ENCODE measurements at places on chromosomes 11 and 22.
A peak's percentile ranks its signal among the peaks of the same experiment; 100 is the strongest.

DNA sequence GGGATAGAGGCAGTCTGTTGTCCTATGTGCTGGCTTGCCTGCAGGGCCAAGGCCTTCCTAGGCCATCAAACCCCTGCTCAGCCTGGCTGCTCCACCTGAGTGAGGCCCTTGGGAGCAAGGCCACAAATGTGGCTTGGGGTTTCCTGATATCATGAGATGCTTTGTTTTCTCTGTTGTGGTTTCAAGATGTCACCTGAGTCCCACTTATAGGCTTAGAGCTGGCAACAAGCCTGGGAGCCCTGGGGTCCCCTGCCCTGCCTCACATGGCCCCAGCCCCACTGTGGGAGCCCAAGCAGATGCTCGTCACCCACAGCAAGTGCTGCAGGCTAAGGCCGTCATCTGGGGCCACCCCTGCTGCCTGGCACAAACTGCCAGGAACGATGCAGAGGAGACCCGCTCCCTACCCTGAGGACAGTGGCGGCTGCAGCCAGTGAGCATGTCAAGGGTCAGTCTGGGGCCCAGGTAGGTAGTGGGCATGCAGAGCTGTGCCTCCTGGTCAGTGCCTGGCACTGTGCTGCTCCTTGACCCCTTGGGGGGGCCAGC lies 75.4 kb upstream of the KCNQ1OT1 start:
- DNase-seq: no peak

DNA sequence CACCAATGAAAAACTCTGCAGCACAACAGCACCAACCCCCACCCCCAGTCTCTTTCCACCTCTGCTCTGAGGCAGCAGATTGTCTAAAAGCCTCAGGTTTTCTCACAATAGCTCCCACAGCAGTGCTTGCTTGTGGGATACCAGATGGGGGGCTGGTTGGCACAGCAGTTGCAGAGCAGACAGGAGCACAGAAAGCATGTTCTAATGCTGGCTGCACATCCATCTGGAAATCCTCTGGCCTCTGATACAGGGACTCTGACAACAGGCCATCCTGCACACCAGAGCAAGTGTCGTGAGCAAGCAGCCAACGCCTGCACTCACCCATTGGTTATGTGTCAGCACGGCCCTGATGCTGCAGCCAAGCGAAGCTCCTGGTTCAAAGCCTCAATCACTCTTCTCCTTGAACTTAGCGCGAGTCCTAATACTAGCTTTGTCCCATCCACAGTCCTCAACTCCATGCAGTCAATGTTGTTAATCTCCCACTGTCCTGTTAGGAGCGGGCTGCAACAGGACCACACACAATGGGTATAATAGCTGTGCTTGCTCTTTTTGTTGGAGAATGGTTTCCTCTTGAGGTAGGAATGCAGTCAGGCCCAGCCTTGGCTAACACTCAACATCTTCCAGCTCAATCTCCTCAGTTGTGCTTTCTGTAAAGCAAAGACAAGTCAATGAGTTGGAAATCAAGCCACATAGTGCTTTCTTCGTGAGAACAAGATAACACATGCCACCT lies 30.3 kb downstream of the VSTM5 start:
- DNase-seq: no peak

- DNase-seq: no peak
Measured at GRCh38 chr11:117869604-117870003, 6.9 kb downstream of the FXYD6 start.

DNA sequence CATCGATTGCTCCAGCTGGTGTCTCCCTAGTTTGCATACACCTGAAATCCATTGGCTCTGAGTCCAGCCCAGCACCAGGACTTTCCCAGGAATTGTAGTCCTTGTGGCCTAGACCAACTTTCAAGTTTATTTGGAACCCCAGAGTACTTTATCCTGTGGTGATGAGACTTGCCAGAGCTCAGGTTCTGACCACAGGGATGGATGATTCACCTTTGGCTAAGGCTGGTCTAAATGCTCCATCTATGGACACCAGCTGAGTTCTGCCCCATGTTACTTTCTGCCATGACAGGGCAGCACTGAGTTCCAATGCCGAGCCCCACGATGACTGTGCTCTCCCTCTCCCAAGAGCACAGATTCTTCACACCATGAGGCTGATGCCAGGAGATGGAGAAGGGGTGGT lies 17.3 kb upstream of the INSC start:
- no peak for DNase-seq

DNA sequence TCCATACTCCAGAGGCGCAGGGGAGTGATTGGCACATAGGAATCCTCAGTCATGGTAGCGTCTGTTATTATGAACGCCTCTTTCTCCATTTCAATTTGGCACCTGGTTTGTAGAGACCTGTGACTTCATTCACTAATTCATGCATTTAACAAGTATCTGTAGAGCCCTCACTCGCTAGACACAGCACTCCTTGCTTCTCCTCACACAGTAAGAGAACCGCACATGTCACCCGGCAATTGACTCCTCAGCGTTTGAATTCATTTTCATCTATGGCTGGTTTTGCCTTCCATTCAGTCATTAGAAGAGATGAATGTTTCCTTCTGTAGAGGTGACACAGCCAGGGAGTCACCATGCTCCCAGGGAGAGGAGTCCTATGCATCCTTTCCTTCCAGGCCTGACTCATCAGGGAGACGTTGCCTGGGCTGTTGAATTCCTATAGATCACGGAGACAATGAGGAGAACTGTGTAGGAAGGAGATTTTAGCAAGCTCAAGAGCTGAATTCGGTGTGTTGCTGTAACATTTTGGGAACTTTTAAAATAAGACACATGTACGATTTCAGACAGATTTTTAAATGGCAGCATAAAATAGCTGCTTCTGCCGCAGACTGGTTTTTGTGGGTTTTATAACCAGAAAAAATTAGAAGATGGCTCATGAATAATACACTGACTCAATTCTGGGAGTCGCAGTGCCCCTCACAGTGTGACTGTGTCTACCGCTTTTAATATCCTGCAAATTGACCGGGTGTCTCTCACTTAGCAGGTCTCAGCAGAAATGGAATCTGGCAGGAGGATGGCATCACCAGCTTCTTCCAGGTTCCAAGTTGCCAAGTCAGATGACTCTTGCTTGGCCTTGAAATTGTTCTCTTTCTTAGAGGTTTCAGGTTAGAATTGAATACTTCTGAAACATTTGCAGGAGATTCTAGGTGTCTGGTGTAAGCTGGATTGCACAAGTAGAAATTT lies 44.4 kb upstream of the CLMP start:
- no peak for DNase-seq

DNA sequence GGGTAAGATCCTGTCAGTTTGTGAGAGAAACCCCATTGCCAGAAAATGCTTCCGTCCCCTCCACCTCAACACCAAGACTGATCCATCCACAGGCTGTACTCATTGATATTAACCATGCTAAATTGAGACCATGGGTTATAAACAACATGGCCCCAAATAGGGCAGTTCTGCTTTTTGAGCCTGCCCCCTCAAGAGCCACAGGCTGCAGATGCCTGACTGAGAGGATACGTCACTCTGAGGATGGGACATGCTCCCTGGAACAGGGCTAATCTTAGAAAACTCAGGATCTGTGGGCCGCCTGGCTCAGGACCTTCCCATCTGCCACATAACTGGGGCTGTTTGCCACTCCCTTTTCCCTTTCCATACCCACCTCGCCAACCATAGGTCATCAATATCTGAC lies 99.8 kb downstream of the MICAL2 start:
- DNase-seq: no peak

- no peak for DNase-seq
Measured at GRCh38 chr11:131036514-131036913, 120.2 kb upstream of the SNX19 start.

DNA sequence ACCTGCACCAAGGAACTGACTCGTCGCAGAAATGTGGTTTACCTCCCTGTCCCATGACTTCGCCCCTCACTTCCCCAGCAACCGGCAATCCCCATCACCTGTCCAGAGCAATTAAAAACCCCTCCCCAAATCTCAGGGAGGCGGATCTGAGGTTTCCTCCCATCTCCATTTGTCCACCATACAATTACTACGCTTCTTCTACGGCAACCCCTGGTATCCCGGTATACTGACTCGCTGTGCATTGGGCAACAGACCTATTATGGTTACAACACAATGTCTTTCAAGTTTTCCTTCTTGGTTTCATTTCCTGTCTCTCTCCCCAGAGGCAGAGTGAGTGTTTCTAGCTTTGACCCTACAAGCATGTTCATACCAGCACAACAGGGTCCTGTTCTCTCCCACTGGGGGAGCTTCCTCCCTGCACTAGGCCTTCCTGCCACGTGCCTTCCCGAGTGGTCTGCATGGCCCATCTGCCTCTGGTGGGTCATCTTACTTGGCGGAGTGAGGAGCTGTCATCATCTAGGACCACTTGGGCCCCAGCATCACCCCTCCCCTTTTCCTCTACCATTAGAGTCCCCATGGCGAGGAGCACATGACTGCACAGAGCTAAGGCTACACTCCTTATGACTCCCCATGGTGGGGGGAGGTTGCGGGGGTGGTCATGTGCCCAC lies 30.3 kb upstream of the NAP1L4 start:
- DNase-seq: peak; percentile 47

DNA sequence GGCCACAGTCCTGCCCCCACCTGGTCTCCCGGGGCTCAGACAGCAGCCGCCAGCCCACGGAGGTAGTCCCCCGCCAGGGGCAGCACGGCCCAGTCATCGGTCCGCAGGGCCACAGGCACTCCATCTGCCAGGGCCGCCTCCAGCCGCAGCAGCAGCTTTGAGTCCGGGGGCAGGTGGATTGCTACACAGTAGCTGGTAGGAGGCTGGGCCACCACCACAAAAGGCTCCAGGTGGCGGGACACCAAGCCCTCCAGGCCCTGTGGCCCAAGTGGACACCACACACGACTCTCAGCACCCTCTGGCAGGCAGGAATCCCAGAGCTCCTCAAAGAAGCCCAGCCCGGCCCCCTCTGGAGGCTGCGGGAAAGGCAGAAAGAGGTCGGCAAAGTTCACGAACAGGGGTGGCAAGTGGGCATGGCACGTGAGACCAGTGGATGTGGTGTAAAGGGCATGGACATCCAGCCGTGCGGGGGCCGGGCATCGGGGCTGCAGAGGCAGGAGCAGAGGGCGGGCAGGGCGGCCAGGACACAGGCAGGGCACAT lies 2.9 kb downstream of the AP5B1 start:
- DNase-seq: no peak

DNA sequence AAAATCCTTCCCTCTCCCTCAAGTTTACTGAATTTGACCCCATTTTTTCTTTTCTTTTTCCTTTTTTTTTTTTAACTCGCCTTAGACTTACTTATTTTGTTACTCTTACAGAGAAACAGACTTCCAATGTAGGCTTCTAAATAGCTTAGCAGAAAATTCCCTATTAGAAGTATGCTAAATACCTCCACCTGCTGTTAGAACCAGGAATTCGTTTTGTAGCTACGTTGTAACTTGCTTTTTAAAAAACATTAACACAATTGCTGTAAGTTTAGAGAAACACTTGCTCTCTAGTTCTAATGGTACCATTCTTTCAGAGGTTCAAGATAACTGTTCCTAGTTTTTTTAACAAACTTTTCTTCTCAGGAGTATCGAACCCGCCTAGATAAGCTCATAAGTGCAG lies 324.2 kb downstream of the DCDC1 start:
- DNase-seq: no peak

DNA sequence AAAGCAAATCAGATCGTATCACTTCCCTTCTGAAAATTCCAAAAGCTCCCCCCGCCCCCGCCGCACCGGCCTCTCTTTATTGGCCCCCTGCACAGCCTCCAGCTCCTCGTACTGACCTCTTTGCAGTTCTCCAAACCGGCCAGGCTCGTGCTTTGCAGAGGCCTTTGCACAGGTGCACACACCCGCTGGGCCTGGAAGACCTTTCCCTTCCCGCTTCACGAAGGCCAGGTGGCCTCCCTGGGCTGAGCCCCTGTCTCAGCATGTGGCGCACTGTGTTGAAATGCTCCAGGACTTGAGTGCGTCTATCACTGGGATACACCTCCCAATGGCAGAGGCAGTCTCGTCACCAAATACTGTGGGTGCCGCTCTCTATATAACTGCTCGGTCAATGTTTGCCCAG lies 13.2 kb upstream of the ADA2 start:
- DNase-seq: no peak

- no peak for DNase-seq
Measured at GRCh38 chr11:62534779-62535545, 11.6 kb downstream of the AHNAK start.

- DNase-seq: no peak
Measured at GRCh38 chr22:48224332-48224731, 1461.9 kb downstream of the TBC1D22A start.

- DNase-seq: no peak
Measured at GRCh38 chr11:103619938-103620337, 416.5 kb upstream of the DDI1 start.

DNA sequence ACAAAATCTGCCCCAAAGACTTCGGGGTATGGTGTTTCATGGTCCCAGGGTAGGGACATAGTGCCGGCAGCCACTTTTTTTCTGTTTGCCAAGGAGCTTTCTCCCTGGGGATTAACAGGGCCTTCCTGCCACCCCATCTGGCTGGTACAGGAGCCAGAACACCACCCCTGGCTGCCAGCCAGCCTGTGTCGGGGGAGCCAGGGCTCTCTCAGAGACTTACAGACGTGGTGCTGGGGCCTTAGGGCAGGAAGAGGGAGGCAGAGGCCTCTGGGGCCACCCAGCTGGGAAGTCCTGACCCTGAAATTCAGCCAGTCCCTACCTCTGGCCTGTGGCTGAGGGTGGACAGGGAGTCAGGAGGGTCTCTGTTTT lies 52.4 kb upstream of the CDON start:
- no peak for DNase-seq

- DNase-seq: no peak
Measured at GRCh38 chr22:30031764-30032455, 48.4 kb upstream of the HORMAD2 start.

GRCh38 chr11:78548911-78549590 lies 25.6 kb downstream of the NARS2 start:
- no peak for DNase-seq

DNA sequence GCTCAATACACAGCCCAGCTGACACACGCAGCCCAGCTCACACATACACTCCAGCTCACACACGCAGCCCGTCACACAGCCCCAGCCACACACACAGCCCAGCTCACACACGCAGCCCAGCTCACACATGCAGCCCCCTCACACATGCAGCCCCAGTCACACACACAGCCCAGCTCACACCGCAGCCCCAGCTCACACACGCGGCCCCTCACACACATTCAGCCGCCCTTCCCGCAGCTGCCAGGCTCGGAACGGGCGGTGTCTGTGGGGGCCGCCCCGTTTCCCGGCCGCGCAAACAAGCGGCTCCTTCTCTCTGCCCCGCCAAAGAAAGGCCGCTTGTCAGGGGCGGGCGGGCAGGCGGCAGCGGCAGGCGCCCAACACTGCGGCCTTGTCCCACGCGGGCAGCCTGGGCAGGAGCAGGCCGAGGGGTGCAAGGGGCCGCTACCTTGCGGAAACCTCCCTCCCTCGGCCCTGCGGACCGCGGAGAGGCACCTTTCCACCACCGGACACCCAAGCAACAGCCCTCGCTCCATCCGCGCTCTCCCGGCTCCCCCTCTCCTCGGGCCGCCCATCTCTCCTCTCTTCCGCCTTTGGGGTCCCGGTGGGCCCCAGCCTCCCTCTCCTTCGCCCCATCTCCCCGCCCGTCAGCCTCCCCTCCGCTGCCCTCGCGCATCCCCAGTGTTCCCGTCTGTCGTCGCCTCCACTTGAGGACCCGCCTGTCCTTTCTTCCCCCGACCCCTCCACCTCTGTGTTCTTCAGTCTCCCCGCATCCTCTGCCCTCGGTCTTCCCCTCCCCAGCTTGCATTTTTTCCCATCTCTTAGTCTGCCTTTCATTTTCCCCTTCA lies 2.2 kb downstream of the PHLDB1 start:
- no peak for DNase-seq

Data from germinal center (tissue), 1 donor.